ENCODE measurements at places on chromosomes 13 and 19.

- no peaks in the 10 kb centered on the region for H3K4me1 ChIP-seq
- H3K27me3 ChIP-seq, result no peaks in the 10 kb centered on the region
- H3K4me3 ChIP-seq, result no peak overlapping the region
- H3K36me3 ChIP-seq, result peaks cover 24% of the 10 kb centered on the region
Observed at GRCh38 chr19:19300613-19301012, 19.7 kb downstream of the SUGP1 start.

DNA sequence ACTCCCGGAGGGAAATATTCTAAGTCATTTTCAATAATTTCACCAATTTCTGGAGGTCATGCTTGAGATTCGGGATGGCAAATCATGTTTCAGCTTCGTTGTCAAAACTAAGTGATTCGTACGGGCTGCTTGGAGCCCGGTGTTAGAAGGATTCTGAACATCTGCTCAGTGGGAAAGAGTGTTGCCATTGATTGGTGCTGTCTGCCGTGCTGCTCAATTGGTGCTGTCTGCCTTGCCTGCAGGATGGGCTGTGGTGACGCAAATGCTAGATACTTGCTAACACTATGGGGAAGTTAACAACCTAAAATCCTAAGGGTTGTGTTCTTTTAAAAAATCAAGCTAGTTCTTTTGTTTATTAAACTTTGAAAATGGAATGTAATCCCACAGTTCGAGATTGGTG is 17.3 kb upstream of the CACNG8 start:
- H3K4me3 ChIP-seq, result no peak overlapping the region
- H3K4me1 ChIP-seq, result peaks cover 4% of the 10 kb centered on the region
- no peak for DNase-seq
- H3K27ac ChIP-seq, result no peak overlapping the region
- peaks cover 3% of the 10 kb centered on the region for H3K36me3 ChIP-seq

DNA sequence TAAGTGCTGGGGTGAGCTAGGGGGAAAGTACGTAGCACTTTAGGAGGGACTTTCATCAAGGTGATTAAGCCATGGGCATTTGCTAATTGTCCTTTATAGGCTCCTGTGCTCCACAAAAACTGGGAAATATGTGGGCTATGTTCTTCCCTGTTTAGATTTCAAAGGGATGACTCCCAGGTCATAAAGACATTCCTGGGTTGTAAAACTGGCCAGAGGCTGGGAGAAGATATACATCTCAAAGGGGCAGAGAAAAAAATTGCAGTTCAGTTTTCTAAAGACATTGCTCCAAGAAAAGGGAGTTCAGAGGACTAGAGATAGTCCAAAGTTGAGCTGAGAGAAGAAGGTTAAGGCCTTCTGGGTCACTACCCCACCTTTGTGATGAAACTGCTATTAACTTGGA is 204.8 kb downstream of the MYO16 start:
- no peaks in the 10 kb centered on the region for H3K36me3 ChIP-seq
- no peak for DNase-seq
- no peak overlapping the region for H3K4me3 ChIP-seq
- no peaks in the 10 kb centered on the region for H3K4me1 ChIP-seq
- H3K27me3 ChIP-seq, result no peaks in the 10 kb centered on the region

- H3K4me1 ChIP-seq, result no peaks in the 10 kb centered on the region
- H3K27me3 ChIP-seq, result no peaks in the 10 kb centered on the region
- peaks cover 36% of the 10 kb centered on the region for H3K36me3 ChIP-seq
Observed at GRCh38 chr13:112836940-112837339, 132.1 kb upstream of the MCF2L start.

Measured in memory B cell (primary cell).